ENCODE measurements at places on chromosomes 4 and X. TPM values are rescaled to one million over a fixed set of nuclear protein-coding genes. Genes with fewer than 3 reads are reported as not detected.
A peak's percentile ranks its signal among the peaks of the same experiment; 100 is the strongest.

- DNase-seq: no peak
These were observed 3.1 kb upstream of the P2RY4 start for GRCh38 chrX:70262952-70263567.

- no peak for DNase-seq
These were observed 640.1 kb downstream of the ARAP2 start for GRCh38 chr4:35604252-35604651.

DNA sequence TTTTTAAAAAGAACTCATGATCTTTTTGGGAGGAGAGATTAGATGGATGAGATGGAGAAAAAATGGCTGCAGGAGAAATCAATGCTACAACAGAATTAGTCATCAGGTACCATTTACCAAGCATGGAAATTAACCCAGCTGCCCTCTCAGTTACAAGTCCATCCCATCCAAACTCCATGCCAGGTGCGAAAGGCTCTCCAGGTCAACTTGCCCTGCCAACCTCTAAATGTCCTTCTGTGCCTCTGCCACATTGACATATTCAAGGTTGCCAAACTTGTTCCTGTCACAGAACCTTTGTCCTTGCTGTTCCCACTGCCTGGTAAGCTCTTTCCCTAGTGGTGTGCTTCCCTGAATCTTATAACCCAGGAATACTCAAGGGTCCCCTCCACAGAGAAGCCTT is 7.2 kb downstream of the SPATA18 start:
- DNase-seq: no peak

GRCh38 chrX:140762061-140762460 is 52.5 kb downstream of the LINC00632 start:
- DNase-seq: peak; percentile 20

DNA sequence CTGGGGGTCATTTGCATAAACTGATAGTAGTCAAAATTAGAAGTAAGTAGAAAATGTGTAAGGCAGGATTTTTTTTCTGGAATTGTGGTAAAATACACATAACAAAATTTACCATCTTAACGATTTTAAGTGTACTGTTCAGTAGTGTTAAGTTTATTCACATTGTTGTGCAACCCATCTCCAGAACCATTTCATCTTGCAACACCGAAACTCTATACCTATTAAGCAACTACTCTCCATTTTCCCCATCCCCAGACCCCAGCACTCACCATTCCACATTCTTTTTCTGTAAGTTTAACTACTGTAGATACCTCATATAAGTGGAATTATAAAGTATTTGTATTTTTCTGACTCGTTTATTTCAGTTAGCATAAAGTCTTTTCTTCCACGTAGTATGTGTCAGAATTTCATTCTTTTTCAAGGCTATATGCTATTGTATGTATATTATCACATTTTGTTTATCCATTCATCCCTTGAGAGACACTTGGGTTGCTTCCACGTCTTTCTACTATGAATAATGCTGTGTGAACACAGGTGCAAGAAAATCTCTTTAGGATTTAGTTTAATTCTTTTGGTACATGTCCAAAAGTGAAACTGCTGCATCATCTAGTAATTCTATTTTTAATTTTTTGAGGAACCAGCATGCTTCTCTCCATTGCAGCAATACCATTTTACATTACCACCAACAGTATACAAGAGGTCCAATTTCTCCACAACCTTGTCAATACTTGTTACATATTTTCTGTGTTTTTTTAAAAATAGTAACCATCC is 39.1 kb upstream of the NSUN7 start:
- DNase-seq: no peak

- DNase-seq: no peak
These were observed 137.9 kb downstream of the PJA1 start for GRCh38 chrX:69027181-69028005.

- DNase-seq: no peak
These were observed 490.4 kb downstream of the CENPC start for GRCh38 chr4:67054896-67055295.

- DNase-seq: no peak
These were observed 10.5 kb upstream of the PRSS48 start for GRCh38 chr4:151266497-151266896.

GRCh38 chr4:25117274-25117673 is 43.0 kb downstream of the SEPSECS start:
- DNase-seq: no peak

- no peak for DNase-seq
These were observed 109.2 kb downstream of the ARHGAP10 start for GRCh38 chr4:147840838-147841738.

- no peak for DNase-seq
These were observed 86.0 kb downstream of the FUNDC1 start for GRCh38 chrX:44456685-44457084.

- no peak for DNase-seq
These were observed 16.7 kb upstream of the PDS5A start for GRCh38 chr4:39994406-39994805.

DNA sequence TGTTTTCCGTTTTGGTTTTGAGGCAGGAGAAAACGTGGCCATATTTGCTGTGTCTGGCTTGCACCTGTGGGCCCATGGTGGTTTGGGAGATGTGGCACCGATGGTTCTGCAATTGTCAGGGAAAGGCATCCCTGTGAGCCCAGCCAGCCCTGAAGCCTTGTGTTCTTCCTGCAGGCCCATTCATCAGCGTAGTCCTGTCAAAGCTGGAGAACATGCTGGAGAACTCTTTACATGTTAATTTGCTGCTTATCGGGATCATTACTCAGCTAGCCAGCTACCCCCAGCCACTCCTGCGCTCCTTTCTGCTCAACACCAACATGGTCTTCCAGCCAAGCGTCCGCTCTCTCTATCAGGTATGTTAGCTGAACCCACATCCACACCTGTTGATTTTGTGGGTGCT is 104.7 kb downstream of the GATB start:
- no peak for DNase-seq

GRCh38 chr4:99685234-99685633 is 27.6 kb upstream of the C4orf54 start:
- DNase-seq: no peak

GRCh38 chr4:52511825-52512224 is 147.3 kb downstream of the USP46 start:
- no peak for DNase-seq

Gene MID1
- polyA plus RNA-seq: 1.8 TPM

Gene PCDH10
- polyA plus RNA-seq: under 0.01 TPM

Gene SUPT20HL2
- not detected for polyA plus RNA-seq

Gene C1QTNF7
- polyA plus RNA-seq: 0.21 TPM

Gene CXorf49
- not detected for polyA plus RNA-seq

Gene SLC49A3
- polyA plus RNA-seq: 9.8 TPM

Gene WAS
- 1.5 TPM for polyA plus RNA-seq

Gene PCDH18
- 3.3 TPM for polyA plus RNA-seq

Gene C4orf50
- polyA plus RNA-seq: not detected

Gene CCNQ
- polyA plus RNA-seq: 126 TPM

Gene RASL11B
- polyA plus RNA-seq: 8.0 TPM

Gene ASB12
- polyA plus RNA-seq: 1.4 TPM

Gene HSFX2
- 0.57 TPM for polyA plus RNA-seq

Gene POLN
- 0.79 TPM for polyA plus RNA-seq

Gene CENPE
- 0.17 TPM for polyA plus RNA-seq

Gene SH3D19
- 60.4 TPM for polyA plus RNA-seq
